ENCODE measurements at places on chromosomes 1 and 21.

DNA sequence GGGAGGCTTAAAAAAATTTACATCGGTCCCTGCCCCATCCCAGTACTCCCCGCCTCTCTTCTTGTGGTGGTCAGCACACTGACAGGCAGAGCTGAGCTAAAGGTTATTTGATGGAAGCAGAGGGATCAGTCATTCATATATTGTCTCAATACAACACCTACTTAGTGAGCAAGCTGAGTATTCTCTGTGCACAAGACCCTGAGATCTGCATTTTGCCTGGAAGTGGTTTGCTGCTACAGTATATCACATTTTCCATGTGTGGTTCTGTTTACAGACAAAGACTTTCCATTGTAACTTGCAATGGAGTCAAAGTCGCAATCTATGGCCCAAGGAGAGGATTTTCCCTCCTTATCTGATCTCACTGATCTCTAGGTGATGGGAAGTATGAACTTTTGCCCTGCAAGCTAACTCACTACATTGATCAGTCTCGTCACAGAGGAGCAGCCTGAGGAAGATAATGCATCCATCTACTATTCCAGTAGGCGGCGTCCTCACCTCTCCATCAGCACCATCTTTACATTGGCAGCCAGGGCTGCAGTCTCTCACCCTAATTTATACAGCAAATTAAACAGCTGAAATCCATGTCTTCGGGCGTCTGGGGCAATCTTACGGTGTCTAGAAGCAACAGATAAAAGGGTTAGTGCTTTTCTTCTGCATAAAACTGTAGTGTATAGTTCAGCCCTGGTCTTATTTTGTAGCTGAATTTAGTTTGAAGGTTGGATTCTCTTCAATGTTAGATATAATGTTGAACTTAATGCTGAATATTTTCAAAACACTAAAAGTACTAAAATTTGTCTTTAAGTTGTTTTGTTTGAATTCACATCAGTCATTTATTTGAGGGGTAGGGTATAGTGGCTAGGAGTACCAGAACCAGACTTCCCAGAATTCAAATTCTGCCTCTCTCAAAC lies 3.2 kb upstream of the TRAF5 start:
- peak; percentile 70 for DNase-seq

DNA sequence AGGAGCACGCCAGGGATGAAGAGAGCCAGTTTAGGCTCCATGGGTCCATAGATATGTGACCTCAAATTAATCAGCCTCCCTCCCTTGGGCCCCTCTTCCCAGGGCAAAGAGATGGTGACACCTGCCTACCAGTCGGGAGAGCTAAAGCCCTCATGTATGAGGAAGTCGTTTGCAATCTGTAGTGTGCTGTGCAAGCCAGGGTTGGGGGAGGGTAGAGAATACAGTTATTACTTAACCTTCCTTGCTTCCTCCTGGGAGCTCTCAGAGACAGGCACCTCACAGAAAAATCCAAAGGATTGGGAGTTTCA lies 4.0 kb downstream of the PGLYRP4 start:
- no peak for DNase-seq

GRCh38 chr1:246091477-246091876 lies 415.6 kb downstream of the SMYD3 start:
- no peak for DNase-seq

DNA sequence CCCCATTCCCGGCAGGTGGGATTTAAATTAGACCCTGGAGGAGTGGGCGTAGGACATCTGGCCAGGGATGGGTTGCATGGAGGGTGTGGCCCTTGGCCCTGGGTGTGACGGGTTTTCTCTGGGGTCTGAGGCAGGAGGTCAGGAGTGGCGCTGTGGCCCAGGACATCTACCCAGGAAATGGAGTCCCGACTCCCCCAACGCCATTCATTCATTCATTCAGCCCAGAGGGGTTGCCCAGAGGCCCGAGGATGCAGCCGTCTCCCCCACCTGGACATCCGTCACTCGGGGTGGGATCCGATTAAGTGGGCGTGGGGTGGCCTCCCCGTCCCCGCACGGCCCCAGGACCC lies 663 bp downstream of the ATP13A2 start:
- no peak for DNase-seq

DNA sequence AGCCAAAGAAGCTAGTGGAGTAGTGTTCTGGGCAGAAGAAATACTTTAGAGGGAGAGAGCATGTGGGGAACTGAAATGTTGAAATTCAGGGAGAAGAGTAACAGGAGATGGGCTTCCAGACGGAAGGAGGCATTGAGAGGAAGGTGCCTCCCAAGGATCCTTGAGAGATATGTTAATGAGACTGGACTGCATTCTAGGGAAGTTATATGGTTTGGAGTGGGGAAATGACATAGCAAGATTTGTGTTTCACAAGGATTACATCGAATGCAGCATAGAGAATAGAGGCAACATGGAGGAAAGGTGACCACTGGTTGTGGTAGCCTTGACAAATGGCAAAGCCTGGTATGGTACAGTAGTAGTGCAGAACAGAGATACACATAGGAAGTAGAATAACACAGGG lies 160.5 kb upstream of the HMCN1 start:
- DNase-seq = no peak

DNA sequence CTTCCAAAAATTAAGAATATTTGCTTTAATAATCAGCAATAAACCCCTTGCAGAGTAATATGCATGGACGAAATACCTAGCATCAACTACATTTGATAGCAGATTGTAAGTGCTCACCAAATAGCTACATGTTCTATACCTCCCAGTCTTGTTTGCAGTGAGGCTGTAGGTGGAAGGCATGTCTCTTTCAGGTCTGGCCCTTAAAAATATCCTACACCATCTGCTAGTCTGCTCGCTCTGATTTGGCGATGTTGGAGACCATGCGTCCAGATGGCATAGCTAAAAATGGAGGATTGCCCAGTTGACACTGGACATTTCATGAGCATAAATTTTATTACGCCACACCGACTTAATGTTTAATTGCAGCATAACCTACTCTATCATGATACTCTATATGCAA lies 47.1 kb downstream of the SSX2IP start:
- no peak for DNase-seq

- no peak for DNase-seq
These were observed 30.1 kb downstream of the RAP1A start for GRCh38 chr1:111649648-111650047.
